ELR (cell line): ENCODE measurements at places on chromosomes 16 and 17.

- no peak for DNase-seq
Measured at GRCh38 chr16:62717026-62717425, 680.8 kb upstream of the CDH8 start.

DNA sequence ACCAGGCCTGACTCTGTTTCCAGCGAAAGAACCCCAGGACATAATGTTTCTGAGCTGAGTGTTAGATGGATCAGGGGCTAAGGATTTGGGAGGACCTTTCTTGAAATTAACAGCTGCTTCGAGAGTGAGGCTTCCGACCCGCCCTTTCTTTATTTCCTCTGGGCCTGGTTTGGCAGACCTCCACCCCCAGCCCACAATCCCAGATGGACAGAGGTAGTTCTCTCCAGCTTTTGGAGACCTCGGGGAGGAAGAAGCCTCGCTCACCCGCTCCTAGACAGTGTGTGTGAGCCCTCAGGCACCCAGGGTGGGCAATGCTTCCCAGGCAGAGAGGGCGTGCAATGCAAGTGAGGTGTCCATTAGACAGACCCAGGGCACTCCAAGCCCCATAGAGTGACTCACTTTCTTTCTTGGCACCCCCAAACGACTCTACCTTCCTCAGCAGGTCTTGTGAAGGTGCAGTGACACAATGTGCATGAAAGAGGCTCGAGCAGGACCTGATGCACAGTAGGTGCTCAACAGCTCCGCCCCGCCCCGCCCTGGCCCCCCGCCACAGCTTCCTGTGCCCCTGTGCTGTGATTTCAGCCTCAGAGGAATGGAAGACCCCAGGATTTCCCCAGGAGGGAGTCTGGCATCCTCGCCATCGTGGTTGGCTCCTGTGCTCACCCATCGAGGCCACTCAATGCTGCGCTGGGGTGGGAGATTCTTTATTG, 50.7 kb upstream of the TOB1 start:
- DNase-seq = peak; percentile 33

DNA sequence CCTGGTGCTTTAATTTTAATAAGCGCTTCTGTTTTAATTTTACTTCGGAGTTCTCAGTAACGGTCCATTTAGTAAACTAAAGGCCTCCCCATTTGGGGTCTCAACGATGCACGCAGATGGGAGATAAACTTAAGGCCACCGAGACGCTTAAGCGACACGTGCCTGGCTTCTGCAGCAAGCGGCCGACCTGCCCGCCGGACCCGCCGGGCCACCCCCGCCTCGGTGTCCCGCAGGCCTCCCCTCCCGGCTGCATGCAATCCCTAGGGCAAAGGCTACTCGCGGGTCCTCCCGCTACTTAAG, 592 bp downstream of the GCSH start:
- DNase-seq = no peak

GRCh38 chr17:35028531-35029262, 34.8 kb downstream of the RFFL start:
- DNase-seq = no peak

GRCh38 chr16:15031179-15031578, 24.7 kb downstream of the NTAN1 start:
- no peak for DNase-seq

- no peak for DNase-seq
Measured at GRCh38 chr17:58339755-58340404, 11.3 kb upstream of the TSPOAP1 start.

- peak; percentile 87 for DNase-seq
Measured at GRCh38 chr17:58643147-58643546, 48.7 kb downstream of the TEX14 start.

DNA sequence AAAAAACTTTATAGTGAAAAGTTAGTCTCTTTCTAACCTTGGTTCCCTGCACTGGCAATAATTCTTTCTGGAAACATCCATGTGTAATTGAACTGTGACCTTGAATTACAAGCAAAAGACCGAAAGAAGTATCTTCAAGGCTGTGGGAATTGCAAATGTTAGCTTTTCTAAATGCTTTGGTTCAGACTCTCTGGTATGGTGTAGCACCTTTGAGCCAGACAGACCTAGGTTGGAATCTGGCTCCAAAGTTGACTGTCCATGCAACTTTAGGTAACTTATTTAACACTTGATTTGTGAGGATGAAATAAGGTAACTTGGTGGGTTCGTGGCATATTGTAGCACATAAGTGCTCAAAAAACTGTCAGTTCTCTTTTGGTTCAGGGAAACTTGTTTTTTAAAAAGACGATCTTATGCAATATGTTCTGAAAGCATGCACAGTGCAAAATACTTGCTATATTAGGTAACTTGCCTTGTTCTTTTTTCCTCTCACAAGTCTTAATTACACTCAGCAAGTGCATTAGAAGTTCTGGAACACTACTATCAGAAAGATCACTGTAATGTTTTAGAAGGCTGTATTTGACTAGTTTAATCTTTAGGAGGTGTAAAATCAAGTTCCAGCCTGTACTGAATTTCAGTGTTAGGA, 46.3 kb downstream of the TANGO6 start:
- no peak for DNase-seq

- no peak for DNase-seq
Measured at GRCh38 chr17:66214884-66215528, 14.2 kb downstream of the APOH start.

DNA sequence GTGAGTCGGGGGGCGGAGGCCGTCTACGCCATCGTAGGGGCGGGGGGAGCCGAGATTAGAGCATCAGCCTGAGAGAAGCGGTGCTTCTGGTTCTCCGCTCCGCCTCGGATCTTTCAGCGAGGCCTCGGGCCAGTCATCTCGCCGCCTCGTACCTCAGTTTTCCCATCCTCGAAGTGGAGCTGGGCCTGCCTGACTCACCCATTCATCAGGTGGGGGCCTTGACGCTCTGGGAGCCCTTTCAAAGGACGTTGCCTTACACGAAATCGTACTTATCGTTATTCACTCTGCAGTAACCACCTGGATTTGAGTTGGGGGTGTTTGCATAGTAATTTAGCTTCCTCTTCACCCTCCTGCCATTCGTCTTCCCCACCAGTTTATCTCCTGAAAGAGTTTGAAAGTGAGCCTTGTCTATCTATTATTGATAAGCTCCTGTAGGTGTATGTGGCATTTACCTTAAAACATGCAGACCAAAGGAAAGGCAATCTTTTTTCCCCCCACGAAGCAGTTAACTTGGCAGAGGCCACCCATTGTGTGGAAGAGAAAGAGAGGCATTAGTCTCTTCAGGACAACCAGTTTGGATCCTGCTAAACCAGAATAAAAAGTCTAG, 674 bp downstream of the TAF15 start:
- DNase-seq = peak; percentile 65

- DNase-seq = no peak
Measured at GRCh38 chr17:11140043-11140442, 101.0 kb upstream of the SHISA6 start.
